LNCaP clone FGC (cell line): ENCODE measurements at places on chromosomes 5 and 9.

GRCh38 chr5:98503616-98504015, 269.8 kb upstream of the RGMB start:
- DNase-seq: no peak

DNA sequence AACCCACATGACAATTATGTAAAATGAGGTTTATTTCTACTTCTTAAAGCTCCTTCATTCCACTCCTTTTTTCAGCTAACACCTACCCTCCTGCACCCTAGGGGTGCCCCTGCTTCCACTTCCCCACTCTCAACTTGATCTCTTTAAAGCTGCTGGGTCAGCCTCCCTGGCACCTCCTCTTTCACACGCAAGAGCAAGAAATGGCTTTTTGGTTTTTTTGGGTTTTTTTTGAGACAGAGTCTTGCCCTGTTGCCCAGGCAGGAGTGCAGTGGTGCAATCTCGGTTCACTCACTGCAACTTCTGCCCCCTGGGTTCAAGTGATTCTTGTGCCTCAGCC, 64.4 kb downstream of the SUSD1 start:
- DNase-seq: no peak

DNA sequence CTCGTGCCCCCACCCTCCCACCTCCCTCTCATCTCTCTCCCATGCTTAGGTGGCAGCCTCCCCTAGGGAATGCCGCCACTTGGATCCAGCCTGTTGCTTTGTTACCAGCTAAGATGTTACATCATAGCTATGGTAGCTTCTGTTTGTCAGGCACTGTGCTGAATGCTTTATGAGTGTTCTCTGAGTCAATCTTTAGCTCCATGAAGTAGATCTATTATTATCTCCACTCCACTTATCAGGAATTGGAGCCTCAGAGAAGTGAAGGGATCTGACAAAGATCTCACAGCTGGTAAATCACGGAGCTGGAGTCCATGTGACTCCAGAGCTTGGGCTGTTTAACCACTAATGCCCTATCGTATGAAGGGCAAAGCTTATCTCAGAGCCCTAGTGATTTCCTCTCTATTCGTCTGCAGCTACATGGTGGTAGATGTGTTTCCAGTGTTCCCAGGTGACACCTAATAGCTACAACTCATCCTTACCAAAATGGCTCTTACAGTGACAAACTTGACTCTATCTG, 54.1 kb downstream of the GARNL3 start:
- no peak for DNase-seq

DNA sequence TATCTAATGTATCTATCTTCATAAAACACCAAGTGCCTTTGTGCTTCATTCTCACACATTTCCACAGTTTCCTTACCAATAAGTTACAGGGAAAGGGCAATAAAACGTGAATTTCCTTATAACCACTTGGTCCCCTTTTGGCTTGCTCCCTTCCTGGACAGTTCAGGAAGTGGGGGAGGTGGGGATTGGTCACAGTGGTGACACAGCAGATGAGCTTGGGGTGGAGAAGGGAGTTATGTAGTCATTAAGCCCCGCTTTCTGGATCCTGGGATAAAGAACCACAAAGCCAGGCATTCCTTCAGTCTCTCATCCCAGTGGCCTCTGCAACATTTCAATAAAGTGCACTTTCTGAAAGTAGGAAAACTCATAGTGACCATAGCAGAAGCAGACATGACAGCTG, 47.1 kb upstream of the FYB1 start:
- no peak for DNase-seq

DNA sequence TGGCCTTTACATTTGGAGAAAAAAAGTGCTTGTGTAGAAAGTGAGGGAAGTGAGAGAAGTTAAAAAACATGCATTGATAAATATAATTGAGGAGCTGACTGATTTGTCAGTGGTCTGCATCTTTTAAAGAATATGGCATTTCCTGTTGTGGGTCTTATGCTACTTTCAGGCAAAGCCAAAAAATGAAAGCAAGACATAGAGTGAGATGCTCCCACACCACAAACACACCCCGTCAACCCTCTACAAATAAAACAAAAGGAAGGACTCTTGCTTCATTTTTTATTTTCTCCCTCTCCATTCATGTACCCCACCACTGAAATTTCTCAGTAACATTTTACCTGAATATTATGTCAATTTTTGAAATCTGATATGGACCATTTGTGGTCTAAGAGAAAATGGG, 22.1 kb upstream of the PLCXD3 start:
- DNase-seq: no peak

GRCh38 chr9:79129865-79130480, 441.8 kb upstream of the TLE4 start:
- peak; percentile 11 for DNase-seq

DNA sequence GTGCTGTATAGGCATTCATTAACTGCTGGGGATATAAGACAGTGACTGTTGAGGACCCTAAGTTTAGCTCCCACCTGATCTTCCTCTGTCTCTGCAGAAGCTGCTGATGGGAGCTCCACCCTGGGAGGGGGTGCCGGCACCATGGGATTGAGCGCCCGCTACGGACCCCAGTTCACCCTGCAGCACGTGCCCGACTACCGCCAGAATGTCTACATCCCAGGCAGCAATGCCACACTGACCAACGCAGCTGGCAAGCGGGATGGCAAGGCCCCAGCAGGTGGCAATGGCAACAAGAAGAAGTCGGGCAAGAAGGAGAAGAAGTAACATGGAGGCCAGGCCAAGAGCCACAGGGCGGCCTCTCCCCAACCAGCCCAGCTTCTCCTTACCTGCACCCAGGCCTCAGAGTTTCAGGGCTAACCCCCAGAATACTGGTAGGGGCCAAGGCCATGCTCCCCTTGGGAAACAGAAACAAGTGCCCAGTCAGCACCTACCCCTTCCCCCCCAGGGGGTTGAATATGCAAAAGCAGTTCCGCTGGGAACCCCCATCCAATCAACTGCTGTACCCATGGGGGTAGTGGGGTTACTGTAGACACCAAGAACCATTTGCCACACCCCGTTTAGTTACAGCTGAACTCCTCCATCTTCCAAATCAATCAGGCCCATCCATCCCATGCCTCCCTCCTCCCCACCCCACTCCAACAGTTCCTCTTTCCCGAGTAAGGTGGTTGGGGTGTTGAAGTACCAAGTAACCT, 22.1 kb downstream of the PCDHGC5 start:
- no peak for DNase-seq

- no peak for DNase-seq
These were observed 23.4 kb downstream of the IL33 start for GRCh38 chr9:6239048-6239461.

GRCh38 chr9:114156657-114157421, 1.5 kb downstream of the COL27A1 start:
- no peak for DNase-seq

DNA sequence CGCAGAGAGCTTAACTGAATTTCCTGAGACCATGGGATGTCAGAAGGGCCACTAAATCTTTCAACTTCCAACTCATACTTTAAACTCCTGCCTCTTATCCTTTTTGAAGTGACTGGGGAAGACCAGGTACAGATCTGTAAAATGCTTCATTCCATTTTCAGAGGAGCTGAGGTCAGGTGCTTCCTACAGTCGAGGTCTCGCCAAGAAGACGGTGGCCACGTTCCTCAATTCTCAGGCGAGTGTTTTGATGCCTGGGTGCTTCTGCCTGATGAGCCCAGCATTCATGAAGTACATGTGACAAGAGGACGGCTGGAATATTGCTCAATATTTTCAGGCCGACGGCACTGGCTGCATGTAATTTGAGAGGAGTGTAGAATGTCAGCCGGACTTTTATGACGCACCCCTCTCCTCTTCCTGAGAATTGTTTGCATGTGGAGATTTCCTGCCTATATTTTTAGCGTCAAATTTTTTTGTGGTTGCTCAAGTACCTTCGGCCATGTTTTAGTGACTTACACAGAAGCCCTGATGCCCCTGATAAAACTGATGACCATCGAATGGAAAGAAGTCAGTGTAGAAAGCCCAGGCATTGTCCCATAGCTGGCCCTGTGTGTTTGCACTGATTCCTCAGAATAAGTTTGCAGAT, 38.8 kb upstream of the GLRX start:
- no peak for DNase-seq

GRCh38 chr5:124990723-124991122, 244.3 kb upstream of the ZNF608 start:
- DNase-seq: no peak

DNA sequence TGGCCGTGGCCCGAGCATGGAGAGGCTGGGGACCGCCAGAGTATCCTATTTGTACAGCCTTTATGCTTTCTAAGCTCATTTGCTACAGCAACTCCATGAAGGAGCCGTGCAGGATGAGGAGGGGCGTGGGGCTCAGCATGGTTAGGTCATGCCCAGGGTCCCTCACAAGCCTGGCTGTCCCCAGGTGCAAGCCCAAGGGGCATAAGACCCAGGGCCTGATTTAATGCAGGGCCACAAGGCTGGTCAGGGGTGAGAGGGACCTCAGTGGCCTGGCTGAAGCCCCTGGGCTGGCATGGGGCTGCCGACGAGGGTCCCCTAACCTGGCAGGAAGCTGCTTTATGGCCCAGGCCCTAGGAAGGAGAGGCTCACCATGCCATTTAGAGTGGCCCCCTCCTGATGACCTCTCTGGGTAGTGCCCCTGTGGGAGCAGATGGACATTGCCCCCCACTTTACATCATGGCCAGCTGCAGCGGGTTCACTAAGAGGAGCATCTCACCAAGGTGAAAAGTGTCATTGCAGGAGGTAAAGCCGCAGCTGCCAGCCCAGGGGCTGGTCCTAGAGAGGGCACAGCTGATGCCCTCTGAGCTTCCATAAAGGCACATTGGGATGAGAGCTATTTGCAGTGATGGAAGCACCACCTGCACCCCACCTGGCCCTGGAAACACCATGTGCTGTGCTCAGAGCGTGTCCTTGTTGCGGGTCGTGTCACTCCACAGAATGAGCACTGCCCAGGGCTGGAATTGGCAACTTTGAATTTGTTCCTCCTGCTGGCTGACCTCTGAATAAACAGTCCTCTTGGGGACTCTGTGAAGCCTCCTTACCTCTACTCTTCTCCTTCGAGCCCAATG, 58.9 kb downstream of the ZNF618 start:
- no peak for DNase-seq

GRCh38 chr9:8889100-8889499, 1089.5 kb upstream of the DMAC1 start:
- no peak for DNase-seq

DNA sequence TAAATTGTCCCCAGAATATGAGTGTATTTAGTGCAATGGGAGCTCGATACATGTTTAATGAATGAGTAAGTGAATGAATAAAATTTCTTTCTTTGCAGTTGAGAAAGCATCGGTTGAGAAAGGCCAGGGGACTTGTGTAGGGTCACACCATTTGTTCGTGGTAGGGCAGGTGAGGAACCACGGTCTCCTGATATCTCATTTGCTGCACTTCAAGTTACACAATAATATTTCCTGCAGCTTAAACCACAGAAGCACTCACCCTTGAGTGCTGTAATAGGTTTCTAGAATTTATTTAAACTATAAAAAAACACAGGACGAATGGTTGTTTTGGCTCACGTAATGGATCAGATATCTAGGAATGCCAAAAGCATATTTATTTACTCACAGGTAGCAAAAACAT, 429.8 kb downstream of the SPATA31D1 start:
- peak; percentile 65 for DNase-seq

DNA sequence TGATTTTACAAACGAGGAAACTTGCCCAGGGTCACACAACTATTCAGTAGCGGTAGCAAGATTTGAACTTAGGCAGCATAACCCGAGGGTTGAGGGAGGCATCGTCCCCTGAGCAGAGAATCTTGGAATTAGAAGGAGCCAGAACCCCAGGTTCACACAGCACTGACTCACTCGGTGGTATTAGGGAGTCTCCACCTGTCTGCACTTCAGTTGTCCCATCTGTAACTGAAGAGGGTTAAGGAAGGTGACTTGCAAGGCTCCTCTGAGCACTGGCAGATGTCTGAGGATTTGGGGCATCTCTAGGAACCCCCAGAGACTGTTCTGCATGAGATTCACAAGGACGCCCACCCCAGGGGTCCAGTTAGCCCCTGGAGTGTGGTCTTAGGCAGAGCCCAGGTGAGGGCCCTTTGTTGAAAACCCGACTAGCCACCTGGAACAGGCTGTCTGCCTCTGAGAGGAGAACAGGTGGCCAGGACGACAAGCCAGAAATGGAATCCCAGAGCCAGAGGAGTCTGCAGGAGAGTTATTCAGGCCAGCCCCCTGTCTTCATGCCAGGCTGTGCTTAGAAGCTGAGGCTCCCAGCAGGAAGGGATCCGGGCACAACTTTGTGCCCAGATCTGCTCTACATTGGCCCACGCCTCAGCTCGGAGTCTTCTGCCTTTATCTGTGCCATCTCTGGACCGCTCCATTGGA, 50.0 kb upstream of the ORM1 start:
- no peak for DNase-seq

DNA sequence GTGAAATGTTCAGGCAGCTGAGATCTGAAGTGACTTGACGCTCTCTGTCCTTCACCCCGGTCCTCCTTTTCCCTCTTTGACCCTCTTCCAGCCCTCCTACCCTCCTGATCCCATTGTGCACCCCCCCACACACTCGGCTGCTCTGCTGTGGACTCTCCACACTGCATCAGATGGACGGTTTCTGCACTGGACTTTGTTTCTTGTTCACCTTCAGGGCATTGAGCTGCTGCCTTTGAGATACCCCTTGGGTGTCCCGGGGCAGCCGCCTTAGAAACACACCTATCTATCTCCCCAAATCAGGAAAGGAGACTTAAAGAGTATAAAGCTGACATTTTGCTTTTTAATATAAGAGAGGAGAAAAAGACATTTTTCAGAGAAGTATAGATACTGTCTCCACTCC, 27.5 kb downstream of the AMBP start:
- no peak for DNase-seq

- DNase-seq: no peak
These were observed 80.6 kb downstream of the FBXO4 start for GRCh38 chr5:42005561-42006153.

DNA sequence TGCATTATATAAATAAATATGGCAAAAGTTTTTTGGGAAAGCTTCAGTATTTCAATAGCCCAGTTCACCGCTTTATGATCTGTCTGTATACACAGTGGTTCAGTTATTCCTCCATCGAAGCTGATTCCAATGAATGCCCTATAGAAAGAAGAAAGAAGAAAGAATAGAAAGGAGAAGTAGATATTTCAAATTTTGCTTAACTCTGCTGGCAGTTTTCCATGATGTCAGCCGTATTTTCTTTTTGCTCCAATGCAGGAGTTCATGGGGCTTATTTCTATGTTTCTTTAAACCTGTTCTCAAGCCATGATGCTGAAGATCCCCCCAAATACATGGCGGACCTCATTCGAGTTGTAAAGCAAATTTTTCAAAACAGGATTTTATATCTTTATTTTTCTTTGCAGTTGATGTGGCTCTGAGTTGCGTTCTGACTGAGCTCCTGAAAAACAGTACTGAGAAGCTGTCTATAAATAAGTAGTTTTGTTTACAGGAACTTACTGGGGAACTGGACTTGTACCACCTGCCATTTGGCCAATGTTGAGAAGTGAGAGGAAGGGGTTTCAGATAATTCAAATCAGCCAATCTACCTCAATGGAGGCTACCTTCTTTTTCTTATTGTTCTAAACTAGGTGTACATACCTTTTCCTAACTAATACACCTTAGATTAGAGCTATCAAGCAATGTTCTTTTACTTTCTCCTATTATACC, 418.5 kb upstream of the MEF2C start:
- no peak for DNase-seq

- DNase-seq: no peak
These were observed 149.0 kb downstream of the RANBP17 start for GRCh38 chr5:171010816-171011215.
